CD14-positive monocyte (primary cell): ENCODE measurements at places on chromosomes 11 and 22. TPM values are rescaled to one million over a fixed set of nuclear protein-coding genes. Genes with fewer than 3 reads are reported as not detected.

DNA sequence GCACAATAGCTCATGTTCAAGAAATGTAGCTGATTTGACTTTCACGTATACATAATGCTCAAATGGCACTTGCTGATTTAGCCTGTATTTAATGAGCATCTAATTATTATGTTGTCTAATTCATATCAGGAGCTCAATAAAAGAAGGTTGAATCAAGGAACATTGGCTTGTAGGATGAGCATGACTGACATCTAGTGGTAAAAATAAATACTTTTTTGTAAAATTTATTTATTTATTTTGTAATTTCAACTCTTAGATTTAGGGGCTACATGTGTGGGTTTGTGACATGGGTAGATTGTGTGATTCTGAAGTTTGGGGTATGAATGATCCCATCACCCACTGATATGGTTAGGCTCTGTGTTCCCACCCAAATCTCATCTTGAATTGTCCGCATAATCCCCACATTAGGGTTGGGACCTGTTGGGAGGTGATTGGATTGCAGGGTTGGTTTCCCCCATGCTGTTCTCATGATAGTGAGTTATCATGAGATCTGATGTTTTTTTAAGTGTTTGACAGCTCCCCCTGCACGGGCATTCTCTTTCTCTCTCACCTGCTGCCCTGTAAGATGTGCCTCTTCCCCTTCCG is 1.7 kb upstream of the OR52E5 start:
- no peak overlapping the region for H3K27ac ChIP-seq
- no peaks in the 10 kb centered on the region for H3K27me3 ChIP-seq
- no peaks in the 10 kb centered on the region for H3K4me1 ChIP-seq
- H3K4me3 ChIP-seq: no peak overlapping the region

Gene SMIM35
- polyA plus RNA-seq: 0.22 and 0.29 TPM in 2 replicates

Gene HTR3A
- polyA plus RNA-seq: not detected

Gene MAP6
- not detected in 2 replicates for polyA plus RNA-seq

Gene RFPL3
- polyA plus RNA-seq: not detected

DNA sequence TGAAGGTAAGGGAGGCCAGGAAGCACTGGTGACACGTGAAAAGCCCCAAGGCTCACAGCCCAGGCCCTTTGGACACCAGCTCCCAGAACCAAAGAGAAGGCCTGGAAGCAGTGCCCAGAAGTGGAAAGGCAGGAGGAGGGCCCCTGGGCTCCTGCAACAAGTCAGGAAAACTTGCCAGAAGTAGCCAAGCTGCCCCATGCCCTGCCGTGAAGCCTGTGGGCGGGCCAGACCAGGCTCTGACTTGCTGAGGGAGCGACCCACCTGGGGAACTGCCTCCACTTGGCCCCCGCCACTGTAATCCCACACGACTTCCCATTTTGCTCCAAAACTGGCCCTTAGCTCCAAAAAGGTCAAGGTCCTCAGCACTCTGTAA is 51.3 kb upstream of the ARFGAP3 start:
- H3K27me3 ChIP-seq: no peaks in the 10 kb centered on the region
- no peak for DNase-seq
- H3K27ac ChIP-seq: no peak overlapping the region

- peaks cover 86% of the 10 kb centered on the region for H3K36me3 ChIP-seq
- H3K27me3 ChIP-seq: no peaks in the 10 kb centered on the region
- no peaks in the 10 kb centered on the region for H3K4me1 ChIP-seq
Measured at GRCh38 chr22:21802056-21802455, 65.4 kb downstream of the MAPK1 start.

Gene IFITM1
- 26.0 TPM for polyA plus RNA-seq

- peak; percentile 72 for DNase-seq
- H3K4me1 ChIP-seq: peaks cover 12% of the 10 kb centered on the region
- H3K4me3 ChIP-seq: no peak overlapping the region
- H3K27ac ChIP-seq: peak overlapping the region; percentile 40
- H3K36me3 ChIP-seq: no peaks in the 10 kb centered on the region
- peaks cover 2% of the 10 kb centered on the region for H3K27me3 ChIP-seq
Measured at GRCh38 chr22:29083933-29084591, 11.2 kb downstream of the KREMEN1 start.

DNA sequence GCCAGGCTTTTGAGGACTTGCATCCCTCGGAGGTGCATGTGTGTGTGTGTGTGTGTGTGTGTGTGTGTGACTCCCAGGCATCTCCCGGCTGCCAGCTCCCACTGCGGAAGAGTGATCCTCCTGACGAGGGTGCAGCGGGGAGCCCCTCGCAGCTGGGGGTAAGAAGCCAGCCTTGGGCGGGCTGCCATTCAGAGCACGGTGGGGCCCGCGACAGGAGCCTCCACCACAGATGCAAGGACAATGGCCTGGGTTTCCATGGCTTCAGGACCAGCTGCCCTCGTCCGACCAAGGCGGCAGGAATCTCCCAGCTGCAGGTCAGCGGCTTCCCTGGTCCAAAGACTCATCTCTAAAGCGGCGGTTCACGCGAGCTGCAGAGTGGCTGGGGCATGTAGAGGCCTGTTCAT is 908.5 kb downstream of the BRD1 start:
- no peaks in the 10 kb centered on the region for H3K4me1 ChIP-seq
- H3K4me3 ChIP-seq: no peak overlapping the region
- no peak for DNase-seq
- no peak overlapping the region for H3K27ac ChIP-seq
- no peaks in the 10 kb centered on the region for H3K36me3 ChIP-seq
- peaks cover 3% of the 10 kb centered on the region for H3K27me3 ChIP-seq

GRCh38 chr11:126195119-126195518 is 16.3 kb downstream of the RPUSD4 start:
- DNase-seq: no peak
- H3K27ac ChIP-seq: no peak overlapping the region
- H3K27me3 ChIP-seq: no peaks in the 10 kb centered on the region
- no peaks in the 10 kb centered on the region for H3K4me1 ChIP-seq
- H3K4me3 ChIP-seq: no peak overlapping the region

DNA sequence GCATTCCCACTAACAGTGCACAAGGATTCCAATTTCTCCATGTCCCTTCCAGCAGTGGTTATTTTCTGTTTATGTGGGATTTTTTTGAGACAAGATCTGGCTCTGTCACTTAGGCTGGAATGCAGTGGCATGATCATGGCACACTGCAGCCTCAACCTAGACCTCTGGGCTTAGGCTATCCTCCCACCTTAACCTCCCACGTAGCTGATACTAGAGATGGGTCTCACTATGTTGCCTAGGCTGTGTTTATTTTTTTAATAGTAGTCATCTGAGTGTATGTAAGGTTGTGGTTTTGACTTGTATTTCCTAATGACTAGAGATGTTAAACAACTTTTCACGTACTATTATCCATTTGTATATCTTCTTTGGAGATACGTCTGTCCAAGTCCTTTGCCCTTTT is 74.6 kb downstream of the KCNQ1OT1 start:
- no peaks in the 10 kb centered on the region for H3K27me3 ChIP-seq
- H3K36me3 ChIP-seq: peaks cover 42% of the 10 kb centered on the region
- no peak overlapping the region for H3K4me3 ChIP-seq
- no peaks in the 10 kb centered on the region for H3K4me1 ChIP-seq
- no peak overlapping the region for H3K27ac ChIP-seq

DNA sequence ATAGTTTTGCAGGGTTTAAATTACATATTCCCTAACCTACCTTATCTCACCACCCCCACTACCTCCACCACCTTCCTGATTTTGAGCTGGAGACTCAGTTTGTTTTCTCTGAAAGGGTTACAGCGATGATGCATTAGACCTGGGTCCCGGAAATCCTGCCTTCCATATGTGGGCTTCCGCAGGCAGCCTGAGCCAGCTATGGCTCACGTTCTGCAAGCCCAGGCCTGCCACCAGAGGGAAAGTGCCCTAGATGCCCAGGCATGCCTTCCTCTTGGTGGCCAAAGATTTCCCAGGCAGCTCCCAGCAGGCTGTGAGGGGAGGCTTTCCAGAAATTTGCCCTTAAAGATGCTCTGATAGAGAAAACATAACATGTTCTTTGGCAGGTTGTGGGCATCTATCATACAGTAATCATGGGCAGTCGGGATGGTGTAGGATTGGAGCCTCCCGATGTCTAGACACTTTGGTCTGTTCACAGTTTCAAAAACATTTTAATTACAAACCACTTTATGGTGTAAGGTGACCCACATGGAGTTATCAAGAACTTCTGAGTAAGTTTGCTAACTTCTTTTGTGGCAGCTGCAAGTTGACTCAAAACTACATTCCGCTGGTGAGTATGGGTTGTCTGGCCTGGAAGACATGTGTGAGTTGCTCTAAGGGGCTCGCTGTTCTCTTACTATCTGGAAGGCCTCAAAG is 79.3 kb downstream of the MICAL2 start:
- no peak overlapping the region for H3K4me3 ChIP-seq
- peaks cover 19% of the 10 kb centered on the region for H3K36me3 ChIP-seq
- no peak for DNase-seq

Gene OR5B21
- polyA plus RNA-seq: not detected

DNA sequence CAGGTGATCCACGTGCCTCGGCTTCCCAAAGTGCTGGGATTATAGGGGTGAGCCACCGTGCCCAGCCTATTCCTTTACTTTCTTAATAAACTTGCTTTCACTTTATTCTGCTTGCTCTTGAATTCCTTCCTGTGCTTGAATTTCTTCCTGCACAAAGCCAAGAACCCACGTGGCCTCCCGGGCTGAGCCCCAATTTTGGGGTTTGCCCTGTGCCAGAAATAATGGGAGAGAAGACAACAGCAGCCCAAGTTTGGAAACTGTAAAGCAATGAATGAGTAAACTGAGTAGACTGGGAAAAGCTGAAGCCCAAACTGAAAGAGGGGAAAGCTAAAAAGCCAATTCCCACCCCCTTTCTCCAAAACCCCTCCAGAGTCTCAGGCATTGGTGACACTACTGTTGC is 136.4 kb downstream of the NECTIN1 start:
- no peaks in the 10 kb centered on the region for H3K27me3 ChIP-seq
- no peak for DNase-seq
- no peak overlapping the region for H3K4me3 ChIP-seq
- H3K4me1 ChIP-seq: peaks cover 44% of the 10 kb centered on the region

DNA sequence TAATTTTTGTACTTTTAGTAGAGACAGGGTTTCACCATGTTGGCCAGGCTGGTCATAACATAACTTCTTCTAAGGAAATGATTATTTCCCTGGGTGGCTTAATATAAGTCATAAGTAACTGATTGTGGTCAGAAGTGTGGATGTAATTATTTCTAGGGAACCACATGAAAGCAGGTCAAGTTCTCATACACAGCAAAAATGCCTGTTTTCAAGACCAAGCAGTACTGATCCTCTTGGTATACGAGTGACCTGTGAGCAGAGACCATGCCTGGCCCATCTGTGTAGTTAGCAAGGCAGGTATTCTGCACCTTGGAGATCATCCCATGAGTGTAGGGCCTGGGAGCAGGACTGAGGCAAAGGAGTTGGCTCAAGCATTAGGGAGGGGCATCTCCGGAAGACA is 32.5 kb upstream of the NUCB2 start:
- no peak for DNase-seq
- peaks cover 2% of the 10 kb centered on the region for H3K4me1 ChIP-seq
- peaks cover 5% of the 10 kb centered on the region for H3K27me3 ChIP-seq
- H3K27ac ChIP-seq: no peak overlapping the region

DNA sequence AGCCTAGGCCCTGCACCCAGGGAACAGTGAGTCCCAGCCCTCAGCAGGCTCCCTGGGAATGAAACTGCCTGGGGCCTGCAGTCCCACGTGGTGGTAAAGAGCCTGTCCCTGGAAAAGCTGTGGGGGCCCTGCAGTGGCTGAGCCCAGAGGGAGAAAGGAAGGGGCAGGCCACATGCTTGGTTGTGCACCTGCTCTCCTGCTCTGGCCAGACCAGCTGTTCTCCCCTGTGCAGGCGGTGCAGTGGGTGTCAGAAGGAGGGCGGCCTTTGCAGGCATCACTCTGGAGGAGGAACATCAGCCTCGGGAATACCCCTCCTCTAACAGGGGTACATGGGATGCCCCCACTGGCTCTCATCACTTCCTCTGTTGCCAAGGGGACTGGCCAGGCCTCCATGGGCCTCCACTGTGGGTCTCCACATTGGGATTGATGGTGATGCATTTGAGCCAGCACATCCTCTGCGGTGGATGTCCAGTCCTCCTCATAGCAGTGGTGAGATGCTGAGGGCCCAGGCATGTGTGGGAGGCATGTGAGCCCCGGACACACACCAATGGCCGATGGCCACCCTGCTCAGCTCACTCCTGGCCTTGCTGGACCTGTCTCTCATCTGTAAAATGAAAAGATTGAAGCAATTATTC is 690.4 kb downstream of the BRD1 start:
- H3K4me1 ChIP-seq: no peaks in the 10 kb centered on the region
- H3K27me3 ChIP-seq: no peaks in the 10 kb centered on the region
